Hepatocyte (in vitro differentiated cells): ENCODE measurements at places on chromosomes 4 and X.
A peak's percentile ranks its signal among the peaks of the same experiment; 100 is the strongest.

DNA sequence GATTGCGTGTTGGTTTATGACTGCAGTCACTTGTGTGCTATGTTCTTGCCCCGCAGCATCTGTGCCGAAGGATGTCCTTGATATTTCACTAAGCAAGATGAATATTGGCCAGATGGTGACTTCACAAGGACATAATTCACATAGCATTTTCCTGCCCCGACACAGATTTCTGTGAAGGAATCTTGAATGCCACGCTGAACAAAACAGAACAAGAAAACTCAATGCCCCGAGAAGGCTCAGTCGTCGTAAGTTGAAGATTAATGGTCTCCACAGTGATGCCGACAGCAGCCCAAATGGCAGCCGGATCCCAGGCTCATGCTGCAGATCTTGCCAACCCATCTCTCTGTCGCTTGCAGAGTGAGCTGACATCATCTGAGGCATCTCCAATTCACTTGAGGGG, 145.9 kb downstream of the CPEB2 start:
- DNase-seq = no peak

- DNase-seq = no peak
Observed at GRCh38 chrX:153412746-153413720, 1.8 kb downstream of the ZFP92 start.

DNA sequence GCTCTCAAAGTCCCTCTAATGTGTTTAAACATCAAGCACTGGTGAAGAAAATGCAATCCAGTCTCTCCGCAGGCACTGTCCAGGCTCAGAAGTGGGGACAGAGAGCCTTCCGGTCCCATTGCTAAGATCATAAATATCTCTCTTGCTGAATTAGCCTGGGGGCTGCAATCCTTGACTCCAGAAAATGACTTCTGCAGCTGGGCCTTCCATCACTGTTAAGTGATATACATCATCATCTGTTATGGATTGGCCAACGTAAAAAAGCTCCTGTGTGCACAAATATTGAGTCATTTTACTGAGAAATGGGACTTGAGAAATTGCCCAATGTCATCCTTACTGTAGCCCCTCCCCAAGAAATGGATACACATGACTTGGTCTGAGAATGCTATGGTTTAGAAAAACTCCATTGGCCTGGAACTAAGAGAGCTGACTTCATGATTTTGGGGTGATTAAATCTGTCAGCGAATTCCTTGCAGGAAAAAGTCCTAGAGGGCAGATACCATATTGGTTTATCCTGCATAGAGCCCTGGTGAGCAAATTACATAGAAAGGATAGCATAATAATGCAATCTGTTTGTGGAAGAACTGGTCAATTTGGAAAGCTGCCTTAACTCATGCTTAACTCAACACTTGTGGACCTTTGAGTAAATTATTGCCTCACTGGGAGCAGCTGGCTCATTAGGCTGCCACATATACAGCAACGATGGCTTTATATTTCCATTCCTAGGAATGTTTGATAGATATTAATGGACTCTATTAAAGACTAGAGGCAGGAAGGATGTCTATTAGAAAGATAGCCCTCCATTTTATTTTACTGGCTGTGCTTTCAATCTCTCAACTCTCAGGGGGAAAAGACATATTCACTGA, 346.1 kb downstream of the GBA3 start:
- no peak for DNase-seq

DNA sequence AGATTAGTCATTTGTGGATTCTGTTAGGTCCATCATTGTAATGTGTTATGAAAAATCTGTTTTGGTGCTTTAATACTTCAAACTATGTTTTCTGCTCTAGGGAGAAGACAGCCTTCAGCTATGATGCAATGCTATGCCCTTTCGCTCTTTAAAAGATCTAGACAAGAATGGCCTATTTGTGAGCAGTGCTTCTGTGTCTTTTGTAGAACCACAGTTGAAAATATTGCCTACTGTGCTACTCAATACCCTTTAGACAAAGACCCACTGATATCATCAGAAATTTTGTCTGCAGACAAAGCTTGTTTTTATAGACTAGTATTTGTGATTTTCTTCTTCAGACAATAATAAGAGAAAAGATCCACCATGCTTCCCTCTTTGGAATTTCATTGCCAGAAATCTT, 44.6 kb upstream of the SLITRK2 start:
- DNase-seq = no peak

- DNase-seq = no peak
Observed at GRCh38 chrX:148134578-148134977, 153.4 kb downstream of the FMR1NB start.

DNA sequence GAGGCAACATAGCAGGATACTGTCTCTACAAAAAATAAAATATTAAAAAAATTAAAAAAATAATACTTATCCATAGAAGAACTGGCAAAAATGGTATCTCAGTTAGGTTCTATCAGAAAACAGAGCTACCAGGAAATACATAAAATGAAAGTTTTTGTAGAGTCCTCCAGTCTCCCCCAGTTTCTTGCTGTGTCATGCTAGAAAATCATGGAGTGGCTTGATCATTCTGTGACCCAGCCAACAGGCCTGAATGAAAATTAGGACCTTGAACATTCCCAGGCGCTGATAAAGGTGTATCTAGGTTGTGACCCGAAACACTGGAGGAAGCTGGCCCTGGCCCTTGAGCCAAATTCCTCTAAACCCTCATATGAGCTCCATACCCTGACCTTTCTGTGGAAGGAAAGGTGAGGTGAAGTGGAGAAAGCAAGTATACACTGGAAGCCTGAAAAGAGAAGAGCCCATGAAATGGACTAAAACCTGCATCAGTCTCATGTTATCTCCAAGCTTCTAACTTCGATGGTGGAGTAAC, 652 bp downstream of the SMIM9 start:
- no peak for DNase-seq

DNA sequence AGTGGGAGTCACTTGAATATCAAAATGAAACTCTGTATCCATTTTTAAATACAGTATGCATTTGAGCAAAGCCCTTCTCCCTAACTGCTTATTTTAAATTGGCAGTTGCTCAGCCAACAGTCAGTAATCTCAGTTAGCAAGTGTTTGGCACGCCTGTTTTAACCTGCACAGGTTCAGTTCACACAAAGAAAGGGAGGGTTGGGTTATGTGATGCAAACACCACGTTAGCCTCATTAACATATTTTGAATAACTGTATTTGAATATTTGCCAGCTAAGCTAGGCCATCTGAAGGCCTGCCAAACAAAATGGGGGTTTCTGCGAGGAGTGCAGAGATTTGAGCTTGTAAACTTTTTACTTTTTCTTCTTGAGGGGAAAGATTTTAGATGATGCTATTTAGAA, 19.8 kb downstream of the GAB1 start:
- no peak for DNase-seq

GRCh38 chr4:81427344-81427821, 44.3 kb downstream of the RASGEF1B start:
- no peak for DNase-seq

DNA sequence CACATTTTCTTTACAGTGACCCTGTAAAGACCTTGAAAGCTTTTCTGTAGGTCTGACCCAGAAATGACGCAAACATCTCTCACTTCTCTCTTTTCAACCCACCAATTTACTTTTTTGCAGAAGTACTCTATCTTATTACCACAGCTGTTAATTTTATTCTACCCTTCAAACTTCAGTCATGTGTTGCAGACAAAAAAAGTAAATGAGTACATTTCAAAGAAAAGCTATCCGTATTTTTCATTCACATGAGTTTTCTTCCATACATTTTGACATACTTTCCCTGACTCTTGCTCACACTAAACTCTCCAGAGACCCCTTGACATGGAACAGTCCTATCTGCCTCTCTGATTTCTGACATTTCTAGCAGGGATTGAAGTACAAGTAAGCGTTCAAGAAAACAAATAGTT, 51.7 kb downstream of the SLC7A11 start:
- no peak for DNase-seq

- DNase-seq = peak; percentile 30
Observed at GRCh38 chr4:107689912-107690587, 30.0 kb downstream of the PAPSS1 start.

DNA sequence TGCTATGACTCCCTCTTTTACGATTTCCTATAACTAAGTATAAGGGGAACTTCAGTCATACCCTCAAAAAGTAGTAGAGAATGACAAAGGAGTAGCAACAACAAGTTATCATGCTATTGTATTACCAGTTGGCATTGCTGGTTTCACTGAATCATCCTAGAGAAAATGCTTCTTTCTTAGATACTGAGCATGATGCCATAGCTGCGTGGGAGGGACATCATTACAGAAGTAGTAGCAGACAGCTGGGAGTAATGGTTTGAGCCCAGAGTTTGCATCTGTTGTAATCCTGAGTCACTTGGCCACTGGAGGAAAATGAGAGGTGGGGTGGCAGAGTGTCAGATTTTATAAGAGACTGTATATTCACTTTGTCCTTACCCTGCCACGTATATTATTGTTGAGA, 38.6 kb downstream of the MTMR1 start:
- no peak for DNase-seq

GRCh38 chr4:24131954-24132673, 242.3 kb upstream of the PPARGC1A start:
- DNase-seq = no peak

DNA sequence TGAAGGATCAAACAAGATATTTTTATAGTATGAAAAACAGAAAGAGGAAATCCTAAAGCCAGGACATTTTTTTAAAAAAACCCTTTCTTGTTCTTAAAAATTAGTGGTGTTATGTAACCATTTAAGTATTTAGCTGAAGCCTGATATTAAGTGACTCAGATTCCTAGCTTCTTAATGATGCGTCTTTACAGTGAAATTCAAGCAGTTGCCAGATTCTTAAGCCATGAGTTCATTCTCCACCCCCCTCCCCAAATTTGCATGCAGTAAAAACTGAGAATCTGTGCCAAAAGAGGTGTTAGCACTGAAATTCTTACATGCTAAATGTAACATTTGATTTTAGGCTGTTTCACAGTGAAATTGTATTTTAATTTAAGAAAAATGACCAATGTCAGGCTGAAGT, 180.8 kb downstream of the RAPGEF2 start:
- DNase-seq = no peak

DNA sequence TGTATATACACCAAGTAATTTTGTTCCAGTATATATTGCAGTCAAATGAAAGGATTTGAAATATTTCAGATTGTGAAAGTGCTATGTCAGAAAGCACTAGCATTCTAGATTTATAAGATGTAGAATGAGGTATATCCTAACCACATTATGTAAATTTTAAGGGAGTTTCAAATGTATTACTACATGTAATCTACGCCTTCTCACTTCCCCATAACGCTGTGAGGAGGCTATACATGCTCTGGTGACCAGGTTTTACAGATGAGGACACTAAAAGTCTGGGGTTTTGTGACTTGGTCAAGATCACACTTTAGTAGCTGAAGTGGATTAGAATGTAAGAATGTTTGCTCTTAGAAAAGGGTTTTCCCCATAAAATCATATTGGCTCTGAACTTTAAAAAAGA, 8.1 kb downstream of the ENPEP start:
- no peak for DNase-seq

- no peak for DNase-seq
Observed at GRCh38 chrX:37712458-37712857, 26.9 kb downstream of the XK start.

DNA sequence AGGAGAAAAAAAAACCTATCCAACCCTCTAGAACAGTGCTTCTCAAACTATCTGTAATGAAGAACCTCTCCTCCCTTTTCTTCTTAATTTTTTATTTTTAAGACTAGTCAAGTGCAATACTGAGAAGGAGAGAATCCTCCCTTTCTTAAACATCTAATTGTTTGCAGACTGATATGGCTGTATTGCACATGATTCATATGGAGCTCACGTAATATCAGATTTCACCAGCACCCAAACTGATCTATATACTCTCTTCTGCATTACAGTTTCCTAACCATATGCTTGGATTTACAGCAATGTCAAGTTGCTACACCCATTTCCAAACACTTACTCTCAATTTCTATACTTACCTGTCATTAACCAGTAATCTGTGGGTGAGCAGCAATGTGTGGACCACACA, 9.5 kb downstream of the PRMT9 start:
- DNase-seq = no peak

- no peak for DNase-seq
Observed at GRCh38 chr4:113637363-113637762, 124.2 kb downstream of the CAMK2D start.

GRCh38 chr4:72006586-72006985, 25.2 kb upstream of the NPFFR2 start:
- DNase-seq = no peak

- DNase-seq = no peak
Observed at GRCh38 chr4:112979881-112980421, 69.5 kb upstream of the ANK2 start.
